ENCODE measurements at places on chromosomes 2 and 18.

GRCh38 chr18:66895631-66896030, 291.7 kb upstream of the CDH19 start:
- DNase-seq: no peak

- no peak for DNase-seq
Measured at GRCh38 chr2:8577573-8577972, 104.3 kb upstream of the ID2 start.

DNA sequence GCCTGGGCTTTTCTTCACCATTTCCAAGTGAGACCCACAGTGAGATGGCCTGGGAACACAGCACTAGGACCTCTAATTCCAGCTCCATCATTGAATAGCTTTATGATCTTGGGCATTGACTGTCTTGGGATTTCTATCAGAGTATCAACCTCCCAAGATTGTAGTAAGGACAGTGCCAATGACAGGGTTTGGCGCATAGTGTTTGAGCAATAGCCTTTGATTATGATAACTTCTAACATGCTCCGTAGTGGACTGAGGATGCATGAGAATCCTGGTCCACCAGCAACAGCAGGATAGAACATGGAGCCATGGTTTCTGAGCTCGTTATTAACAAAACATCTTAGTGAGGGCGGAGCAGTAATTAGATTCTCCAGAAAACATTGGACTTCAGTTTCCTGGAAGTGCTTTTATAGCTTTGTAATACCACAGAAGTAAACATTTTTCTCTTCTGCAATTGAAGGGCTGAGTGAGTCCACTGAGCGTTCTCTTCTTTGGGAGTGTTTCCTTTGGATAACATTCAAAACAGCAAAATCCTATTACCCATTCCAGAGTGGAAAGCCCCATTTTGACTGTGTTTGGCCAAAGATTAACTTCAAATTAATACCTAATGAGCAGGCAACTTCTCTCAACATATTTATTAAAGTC, 63.7 kb downstream of the IL1R2 start:
- no peak for DNase-seq

DNA sequence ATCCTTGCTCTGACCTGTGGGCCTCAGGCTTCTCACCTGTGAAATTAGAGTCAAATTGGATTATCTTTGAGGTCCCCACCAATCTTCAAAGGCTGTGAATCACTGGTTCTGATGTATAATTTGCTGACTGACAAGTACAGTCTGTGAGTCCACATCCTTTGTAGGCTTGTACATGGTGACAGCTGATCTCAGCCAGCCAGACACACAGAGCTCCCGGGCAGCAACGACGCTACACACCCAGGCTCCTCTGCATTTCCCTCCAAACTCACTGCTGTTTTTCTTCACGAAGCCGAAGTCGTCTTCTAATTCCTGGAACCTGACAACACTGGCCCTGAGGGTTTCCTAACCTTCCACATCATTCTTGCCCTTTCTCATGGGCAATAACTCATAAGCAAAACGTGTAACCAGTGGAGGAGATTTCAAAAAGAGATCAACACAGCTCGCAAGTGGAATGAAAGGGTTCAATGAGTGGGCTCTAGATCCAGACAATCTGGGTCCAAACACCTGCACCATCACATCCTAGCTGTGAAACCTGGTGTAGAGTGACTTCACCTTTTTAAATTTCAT, 37.9 kb upstream of the EVA1A start:
- no peak for DNase-seq

DNA sequence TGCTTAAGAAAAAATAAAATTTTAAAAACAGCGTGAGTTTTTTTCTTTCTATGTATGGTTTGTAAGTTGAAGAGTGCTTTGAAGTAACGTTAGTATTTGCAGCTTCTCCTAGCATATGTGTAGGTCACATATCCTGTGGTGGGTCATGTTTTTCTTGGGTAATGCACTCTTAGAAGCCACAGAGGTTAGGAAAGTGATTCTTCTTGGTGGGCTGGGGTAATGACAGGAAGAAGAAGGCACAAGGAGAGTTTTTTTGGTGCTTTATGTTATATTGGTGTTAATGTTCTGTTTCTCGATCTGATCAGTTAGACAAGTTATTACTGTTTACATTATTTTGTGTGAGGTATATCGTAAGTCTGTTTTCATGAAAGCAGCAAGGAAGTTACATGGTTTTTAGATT, 109.0 kb downstream of the ICA1L start:
- peak; percentile 48 for DNase-seq

DNA sequence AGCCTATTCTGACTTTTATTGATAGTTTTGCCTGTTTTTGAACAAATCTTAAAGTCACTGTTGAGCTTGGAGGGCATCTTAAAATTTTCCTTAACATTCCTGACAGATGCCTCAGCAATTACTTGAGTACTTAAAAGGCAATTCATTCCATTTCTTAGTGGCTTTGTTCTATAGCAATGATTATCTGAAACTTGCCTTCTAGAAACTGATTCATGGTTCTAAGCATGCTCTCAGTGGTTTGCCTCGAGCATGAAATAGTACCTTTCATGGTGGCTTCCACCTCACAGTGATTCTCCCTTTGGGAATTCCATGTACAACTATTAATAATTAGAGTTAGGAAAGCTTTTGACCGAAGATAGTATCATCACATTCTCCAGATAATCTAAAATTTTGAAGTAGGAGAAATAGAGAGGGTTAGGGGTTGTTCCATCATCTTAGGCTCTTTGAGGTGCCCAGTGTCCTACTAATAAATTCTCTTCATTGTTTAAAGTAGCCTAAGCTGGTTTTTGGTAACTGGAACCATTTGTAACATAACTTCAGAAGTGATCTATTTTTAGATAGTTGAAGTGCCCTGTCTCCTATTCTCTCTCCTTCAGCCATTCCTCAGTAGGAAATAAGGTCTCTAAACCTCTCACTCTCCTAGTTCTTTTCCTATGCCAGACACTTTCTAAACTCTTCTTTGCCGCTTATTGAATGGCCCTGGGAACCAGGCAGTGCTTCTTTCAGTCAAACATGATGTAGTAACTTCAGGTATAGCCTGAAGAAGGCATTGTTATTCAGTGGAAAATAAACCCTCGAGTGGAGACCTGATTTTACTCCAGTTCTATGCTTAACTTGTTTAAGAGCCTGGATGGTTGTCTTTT, 156.1 kb downstream of the HAUS1 start:
- DNase-seq: no peak

DNA sequence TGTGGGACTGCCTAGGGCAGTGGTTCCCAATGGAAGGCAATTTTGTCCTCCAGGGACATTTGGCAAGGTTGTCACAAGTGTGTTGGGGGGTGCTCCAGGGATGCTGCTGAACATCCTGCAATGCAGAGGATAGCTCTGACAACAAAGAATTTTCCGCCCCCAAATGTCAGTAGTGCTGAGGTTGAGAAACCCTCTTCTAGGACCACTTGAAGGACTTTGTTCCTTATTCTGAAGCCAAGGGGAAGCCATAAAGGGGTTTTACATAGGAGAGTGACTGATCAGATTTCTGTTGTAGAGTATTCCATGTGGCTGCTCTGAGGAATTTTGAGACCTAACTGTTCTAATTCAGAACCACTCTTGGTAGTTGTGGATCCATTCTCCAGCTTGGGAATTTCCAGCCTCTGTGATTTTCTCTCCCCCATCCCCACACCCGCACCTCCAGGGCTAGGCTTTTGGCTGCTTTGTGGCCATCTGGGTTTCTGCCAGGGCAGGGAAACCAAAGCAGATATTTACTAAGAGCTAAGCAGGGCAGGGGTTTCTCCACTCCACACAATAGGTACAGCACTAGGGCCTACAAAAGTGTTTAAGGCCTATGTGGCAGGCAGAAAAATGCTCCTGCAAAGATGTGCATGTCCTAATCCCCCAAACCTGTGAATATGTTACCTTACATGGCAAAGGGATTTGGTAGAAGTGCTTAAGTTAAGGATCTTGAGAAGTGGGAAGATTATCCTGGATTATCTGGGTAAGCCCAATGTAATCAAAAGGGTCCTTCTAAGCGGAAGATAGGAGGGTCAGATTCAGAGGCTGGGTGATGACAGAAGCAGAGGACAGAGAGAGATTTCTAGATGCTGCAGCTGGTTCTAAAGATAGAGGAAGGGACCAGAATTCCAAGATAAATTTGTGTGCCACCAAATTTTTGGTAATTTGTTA, 135.4 kb downstream of the TMEM17 start:
- no peak for DNase-seq

GRCh38 chr2:105143467-105144151, 97.9 kb upstream of the GPR45 start:
- DNase-seq: peak; percentile 38

GRCh38 chr2:179812501-179812900, 48.9 kb downstream of the ZNF385B start:
- DNase-seq: no peak

- DNase-seq: no peak
Measured at GRCh38 chr2:224532441-224532840, 52.7 kb downstream of the CUL3 start.

DNA sequence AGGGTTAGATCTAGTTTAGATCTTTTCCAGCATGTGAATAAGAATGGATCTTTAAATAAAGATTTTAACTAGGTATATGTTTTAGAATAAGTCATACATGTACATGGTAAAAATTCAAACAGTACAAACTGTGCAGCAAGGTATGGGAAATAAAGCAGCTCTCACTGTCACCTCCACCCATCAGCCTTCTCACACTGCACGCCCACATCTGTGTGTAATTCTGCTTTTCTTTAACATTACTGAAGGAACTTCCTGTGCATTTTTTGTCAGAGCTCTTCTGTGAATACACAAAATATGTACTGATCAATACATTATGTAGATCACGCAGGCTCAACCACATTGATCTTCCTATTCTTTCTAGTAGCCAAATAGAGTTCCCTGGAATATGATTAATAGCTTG, 3.4 kb downstream of the CASP8 start:
- no peak for DNase-seq

GRCh38 chr2:24105816-24106215, 17.3 kb downstream of the PFN4 start:
- DNase-seq: no peak

- DNase-seq: no peak
Measured at GRCh38 chr2:16226381-16226780, 286.0 kb downstream of the MYCN start.

DNA sequence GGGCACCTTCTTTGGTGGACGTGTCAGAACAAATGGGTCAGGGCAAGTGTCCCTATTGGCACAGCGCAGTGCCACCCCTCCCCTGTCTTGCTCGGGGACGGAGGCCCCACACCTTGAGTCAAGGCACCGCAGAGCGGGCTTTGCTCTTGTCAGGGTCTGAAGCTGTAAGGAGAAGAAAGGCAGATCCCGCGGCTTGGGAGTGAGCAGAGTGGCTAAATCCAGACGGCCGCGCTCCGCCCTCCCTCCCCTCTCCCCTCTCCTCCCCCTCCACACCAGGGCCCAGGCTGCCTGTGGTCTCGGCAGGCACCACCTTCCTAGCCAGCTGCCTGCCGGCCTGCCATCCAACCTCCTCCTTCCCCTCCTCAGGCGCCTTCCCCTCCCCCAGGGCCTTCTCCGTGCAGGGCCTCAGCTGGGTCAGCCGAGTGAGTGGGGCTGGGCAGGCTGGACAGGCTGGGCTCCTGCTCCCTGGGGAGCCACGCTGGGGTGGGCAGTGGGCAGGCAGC, 25.8 kb downstream of the SPEG start:
- DNase-seq: no peak

DNA sequence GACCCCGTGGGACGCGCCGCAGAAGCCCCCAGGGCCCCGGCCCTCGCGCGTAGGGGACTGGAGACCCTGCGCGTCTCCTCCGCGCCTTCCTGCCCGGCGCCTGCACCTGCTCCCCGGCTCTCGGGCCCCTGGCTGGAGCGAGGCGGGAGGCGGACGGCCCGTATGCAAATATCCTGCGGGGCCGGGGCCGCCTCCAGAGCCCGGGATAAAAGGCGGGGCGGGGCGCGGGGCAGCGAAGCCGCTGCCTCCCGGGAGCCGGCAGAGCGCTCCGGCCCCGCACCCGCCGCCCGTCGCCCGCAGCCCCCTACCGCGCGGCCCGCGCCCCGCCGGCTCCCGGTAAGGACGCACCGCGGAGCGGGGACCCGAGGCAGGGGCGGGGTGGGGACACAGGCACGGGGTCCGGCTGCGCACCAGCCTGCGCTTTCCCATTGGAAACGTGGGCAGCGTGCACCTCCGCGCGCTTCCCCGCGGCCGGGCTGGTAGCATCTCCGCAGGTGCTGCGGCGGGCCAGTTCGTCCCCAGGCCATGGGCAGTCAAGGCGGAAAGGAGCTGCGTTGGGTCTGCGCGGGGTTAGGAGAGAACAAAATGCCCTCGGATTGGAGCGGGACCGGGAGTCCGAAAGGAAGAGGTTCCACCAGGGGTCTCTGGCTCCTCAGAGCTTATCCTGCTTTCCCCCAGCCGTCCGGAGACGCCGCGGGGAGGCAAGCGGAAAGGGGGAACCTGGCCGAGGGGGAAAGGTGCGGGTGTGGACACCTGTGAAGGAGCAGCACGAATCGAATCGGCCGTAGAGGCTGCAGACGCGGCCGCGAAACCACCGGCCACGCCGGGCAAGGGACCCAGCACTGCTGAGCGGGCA, at the start of gene ATP6V1C2:
TSS of gene ATP6V1C2 (plus strand) at position 235 of the 856 bp plus-strand sequence. CDS start 1,220 bp downstream, outside the sequence.
- no peak for DNase-seq

DNA sequence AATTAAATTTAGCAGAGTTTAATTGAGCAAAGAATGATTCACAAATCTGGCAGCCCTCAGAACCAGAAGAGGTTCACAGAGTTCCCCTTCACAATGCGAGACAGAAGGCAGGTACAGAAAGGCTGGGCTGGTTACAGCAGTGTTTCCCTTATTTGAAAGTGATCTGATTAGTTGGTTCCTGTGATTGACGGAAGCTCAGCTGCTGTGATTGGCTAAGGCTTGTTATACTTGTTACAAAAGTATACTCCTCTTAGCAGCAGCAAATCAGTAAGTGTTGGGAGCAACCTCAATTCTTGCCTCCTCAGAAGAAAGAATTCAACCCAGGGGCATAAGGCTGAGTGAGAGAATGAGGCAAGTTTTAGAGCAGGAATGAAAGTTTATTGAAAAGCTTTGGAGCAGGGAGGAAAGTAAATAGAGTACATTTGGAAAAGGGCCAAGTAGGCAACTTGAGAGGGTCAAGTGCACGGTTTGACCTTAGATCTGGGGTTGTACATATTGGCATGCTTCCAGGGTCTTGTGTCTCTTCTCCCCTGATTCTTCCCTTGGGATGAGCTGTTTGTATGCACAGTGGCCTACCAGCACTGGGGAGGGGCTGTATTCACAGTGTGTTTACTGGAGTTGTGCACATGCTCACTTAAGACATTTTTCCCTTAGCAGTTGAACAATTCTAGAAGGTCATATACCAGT, 431.8 kb upstream of the RAB12 start:
- DNase-seq: no peak

DNA sequence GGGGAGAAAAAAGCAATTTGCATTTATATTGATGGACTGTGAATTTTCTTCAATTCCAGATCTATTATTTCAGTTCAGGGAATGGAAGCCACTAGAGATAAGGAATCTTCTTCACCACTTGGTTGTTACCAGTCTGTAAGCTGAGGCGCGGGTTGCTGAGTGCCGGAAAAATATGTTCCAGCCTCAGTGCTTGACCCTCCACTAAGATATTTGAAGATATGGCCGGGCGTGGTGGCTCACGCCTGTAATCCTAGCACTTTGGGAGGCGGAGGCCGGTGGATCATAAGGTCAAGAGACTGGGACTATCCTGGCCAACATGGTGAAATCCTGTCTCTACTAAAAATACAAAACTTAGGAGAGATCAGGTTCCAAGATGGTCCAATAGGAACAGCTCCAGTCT, 9.1 kb upstream of the HMSD start:
- DNase-seq: no peak

Data from CD4-positive, alpha-beta T cell treated with Interleukin-4 for 1 hour (primary cell).